ENCODE measurements at places on chromosomes 3 and 15.
A peak's percentile ranks its signal among the peaks of the same experiment; 100 is the strongest.

DNA sequence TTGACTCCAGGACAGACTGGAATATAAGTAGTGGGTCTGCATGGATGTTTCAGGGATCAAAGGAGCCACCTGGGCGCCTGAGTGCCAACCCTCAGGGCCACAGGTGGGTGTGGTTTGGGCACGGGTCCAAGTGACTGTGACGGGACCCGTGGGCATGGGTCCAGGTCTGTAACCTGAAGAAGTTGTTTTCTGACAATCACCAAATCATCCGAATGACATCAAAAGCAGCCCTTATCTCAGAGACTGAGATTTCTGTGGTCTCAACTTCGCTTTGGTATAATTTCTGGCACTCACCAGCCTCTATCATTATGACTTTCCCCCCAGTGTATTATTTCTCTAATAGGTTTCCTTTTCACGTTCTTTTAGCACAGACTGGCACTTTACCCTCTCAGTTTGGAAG is 24.4 kb downstream of the RLBP1 start:
- no peak for DNase-seq

- DNase-seq = no peak
These were observed 331.5 kb upstream of the RARB start for GRCh38 chr3:25096536-25096935.

GRCh38 chr15:67062369-67062985 is 2.9 kb upstream of the SMAD3 start:
- DNase-seq = no peak

- DNase-seq = no peak
These were observed 34.7 kb downstream of the RPL22L1 start for GRCh38 chr3:170835336-170835735.

GRCh38 chr3:147425388-147425850 is 16.3 kb downstream of the ZIC1 start:
- DNase-seq = no peak

GRCh38 chr15:78035861-78036476 is 41.5 kb downstream of the TBC1D2B start:
- DNase-seq = no peak

- DNase-seq = no peak
These were observed 26.0 kb downstream of the FRMD4B start for GRCh38 chr3:69359916-69360315.

- DNase-seq = peak; percentile 6
These were observed 182.4 kb downstream of the UACA start for GRCh38 chr15:70580958-70581357.

DNA sequence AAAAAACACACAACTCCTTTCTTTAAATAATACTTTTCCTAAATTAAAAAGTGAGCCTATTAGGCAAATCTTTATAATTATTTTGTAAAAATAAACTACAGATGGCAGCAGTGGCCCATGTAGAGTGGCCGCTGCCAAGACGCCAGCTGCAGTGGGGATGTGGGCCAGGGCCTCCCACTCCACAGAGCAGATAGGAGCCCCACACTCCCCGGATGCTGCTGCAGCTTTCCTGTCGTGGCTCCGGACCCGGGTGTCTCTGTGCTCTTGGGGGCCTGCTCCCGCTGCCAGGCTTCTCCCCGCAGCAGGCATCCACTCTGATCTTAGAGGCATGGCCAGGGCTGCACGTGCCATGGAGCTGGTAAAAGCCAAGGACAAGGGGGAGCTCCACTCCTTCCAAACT is 67.5 kb downstream of the PROS1 start:
- no peak for DNase-seq

DNA sequence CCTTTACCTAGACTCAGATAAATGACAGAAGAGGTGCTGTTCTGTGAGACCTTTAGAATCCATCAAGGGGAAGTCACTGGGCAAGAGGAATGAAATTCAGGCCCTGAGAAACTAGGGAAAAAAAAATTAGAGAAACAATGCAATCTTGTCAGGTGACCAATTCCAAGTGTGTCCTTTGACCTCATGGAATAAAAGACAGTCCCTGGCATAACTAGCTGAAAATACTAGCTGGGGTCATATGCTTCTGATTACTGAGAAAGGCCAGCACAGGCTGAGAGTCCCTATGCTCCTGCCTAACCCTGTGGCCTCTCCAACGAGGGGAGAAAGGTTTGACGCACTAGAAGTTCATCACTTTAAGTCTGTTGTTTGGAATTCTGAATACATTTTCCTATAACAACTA is 167.3 kb downstream of the XXYLT1 start:
- DNase-seq = no peak

DNA sequence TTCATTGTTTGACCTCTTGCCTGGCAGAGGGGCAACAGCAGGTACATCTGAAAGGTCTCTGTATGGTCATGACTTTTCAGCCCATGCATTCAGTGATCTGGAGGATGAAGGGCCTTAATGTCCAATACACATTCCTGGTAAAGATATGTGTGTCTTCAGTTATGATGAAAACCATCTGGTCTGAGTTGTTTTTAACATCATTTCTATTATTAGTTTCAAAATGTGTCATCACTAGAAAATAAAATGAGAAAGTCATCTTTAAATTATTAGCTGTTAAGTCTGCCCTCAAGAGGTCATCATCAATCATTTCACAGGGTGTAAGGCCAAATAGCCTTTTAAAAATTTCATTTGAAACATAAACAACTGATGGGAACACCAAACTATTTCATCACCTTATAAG is 92.1 kb upstream of the PLSCR4 start:
- no peak for DNase-seq

GRCh38 chr3:151265866-151266265 is 12.5 kb downstream of the P2RY14 start:
- DNase-seq = peak; percentile 49

DNA sequence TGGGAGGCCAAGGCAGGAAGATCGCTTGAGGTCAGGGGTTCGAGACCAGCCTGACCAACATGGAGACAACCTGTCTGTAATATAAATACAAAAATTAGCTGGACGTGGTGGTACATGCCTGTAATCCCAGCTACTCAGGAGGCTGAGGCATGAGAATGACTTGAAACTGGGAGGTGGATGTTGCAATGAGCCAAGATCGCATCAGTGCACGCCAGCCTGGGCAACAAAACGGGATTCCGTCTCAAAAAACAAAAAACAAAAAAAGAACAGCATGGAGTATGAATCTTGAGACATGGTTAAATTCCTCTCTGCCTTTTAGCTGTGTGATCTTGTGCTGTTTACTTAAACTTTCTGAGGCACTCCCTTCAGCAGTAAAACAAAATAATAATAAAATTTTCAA is 244.9 kb downstream of the FGF12 start:
- DNase-seq = no peak

- no peak for DNase-seq
These were observed 50.5 kb upstream of the FBN1 start for GRCh38 chr15:48695827-48696573.

GRCh38 chr3:151382671-151383070 is 1.9 kb downstream of the P2RY12 start:
- no peak for DNase-seq

DNA sequence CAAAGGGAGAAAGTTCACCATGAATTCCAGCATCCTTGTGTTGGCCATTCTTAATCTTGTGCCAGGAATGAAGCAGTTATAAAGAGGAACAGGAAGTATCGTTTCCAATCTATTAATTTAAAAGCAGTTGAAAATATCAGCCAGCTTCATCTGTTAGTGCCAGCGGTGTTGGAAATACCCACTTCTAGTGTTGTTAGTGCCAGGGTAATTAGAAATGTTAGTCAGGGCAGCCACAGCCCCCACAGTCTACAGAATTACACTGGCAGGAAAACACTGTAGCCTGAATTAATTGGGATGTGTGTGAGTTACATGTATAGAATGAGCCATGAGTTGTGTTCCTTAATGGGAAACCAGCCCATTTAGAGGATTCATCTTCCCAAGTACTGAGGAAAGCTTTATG is 127.8 kb downstream of the GHSR start:
- no peak for DNase-seq

DNA sequence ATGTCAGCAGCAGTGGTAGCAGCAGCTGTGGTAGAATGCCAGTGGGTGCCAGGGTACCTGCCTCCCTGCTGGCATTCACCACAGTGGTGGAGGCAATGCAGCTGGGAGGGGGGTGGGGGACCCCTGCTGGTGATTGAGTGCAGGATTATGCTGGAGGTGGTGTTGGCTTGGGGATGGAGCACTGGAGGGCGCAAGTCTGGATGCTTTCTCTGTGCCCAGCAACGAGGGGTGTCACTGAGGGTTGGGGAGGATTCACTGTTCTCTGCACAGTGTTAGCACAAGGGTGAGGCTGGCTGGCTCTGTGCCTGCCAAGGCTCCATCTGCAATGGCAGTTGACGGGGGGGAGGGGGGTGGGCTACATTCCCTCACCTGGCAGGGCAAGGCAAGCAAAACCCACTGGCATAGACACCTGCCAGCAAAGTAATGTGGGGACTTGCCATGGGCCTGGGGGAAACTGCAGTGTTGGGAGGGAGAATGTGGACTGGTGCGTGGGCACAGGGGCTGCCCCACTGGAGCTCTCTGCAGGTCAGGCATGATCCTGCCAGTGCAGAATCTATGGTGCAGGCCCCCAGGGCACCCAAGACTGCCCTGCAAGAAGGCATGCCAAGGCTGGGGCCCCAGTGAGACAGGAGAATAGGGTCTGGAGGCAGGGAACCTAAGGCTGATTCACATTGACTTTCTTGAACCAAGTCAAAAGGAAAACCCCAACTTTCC is 64.3 kb downstream of the MINDY4B start:
- no peak for DNase-seq

- DNase-seq = no peak
These were observed 192.9 kb upstream of the CCDC54 start for GRCh38 chr3:107184375-107184774.

DNA sequence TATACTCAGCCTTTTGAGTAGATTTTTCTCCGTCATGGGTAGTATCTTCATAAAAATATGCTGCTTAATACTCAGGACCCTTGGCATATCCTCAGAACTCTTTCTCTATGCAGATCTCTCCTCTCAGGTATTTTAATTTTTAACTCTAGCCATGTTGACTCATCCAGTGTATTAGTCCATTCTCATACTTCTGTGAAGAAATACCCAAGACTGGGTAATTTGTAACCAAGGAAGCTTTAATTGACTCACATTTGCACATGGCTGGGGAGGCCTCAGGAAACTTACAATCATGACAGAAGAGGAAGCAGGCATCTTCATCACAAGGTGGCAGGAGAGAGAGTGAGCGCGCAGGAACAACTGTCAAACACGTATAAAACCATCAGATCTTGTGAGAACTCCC is 129.3 kb upstream of the CD96 start:
- DNase-seq = no peak

GRCh38 chr3:18061737-18062656 is 319.6 kb upstream of the TBC1D5 start:
- DNase-seq = no peak

- no peak for DNase-seq
These were observed 48.5 kb upstream of the SH3GL3 start for GRCh38 chr15:83398626-83399025.

DNA sequence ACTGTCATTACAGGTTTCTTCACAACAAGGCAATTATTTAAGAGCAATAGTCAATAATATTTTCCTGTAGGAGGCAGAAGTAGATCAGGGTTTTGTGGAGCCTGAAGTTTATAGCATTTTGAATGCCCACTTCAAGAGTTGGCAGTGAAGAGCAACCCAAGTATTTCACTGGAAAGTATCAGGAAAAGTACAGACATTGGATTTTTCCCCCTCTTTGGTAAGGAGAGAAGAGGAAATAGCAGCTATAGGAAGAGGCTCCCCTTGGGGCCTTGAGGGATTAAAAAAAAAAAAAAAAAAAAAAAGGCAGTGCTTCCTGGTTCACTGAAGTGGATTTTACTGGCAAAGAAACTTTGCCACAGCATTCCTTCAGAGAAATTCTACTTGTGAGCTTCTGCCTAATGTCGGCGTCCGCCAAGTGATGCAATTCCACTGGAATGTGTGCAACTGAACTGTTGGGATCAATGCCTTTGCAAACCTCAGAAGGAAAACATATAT is 5.7 kb upstream of the CNTN6 start:
- no peak for DNase-seq

DNA sequence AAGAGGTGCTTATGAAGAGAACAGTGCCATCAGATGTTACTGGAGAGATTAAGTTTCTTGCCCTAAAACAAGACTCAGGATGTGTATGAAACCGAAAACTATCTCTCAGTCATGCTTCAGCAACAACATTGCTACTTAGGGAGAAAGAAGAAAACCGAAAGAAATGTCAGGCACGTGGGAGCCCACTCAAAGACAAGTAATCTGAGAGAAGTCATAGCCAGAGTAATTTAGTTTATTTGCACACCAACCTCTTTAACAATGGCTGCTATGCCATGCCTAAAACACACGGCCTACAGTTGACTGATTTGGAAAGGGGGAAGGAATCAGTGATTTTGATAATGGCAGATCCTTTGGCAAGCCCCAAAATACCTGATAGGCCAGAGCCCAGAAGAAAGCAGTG is 162.9 kb downstream of the TIGIT start:
- DNase-seq = no peak

DNA sequence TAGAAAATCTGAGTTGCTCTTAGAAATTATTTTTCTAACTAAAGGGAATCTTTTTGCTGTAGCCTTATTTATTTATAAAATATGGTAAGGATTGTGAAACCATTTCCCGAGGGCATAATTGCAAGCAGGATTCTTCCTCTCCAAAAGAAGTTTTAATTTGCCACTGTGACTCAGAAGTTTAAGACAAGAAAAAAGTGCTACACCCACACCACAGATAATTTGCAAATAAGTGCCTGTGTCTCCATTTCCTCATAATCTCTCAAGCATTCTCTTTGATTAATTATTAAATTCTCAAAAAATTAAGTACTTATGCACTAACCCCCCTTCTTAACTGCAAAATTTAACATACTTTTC is 43.6 kb downstream of the RASA2 start:
- DNase-seq = peak; percentile 24

- no peak for DNase-seq
These were observed 181.4 kb downstream of the GREM1 start for GRCh38 chr15:32899126-32899596.

GRCh38 chr15:48573780-48574179 is 71.7 kb downstream of the FBN1 start:
- DNase-seq = no peak

- peak; percentile 57 for DNase-seq
These were observed 46.6 kb upstream of the TCF12 start for GRCh38 chr15:56871867-56872266.

- DNase-seq = no peak
These were observed 59.1 kb downstream of the DRD3 start for GRCh38 chr3:114119776-114120175.

GRCh38 chr15:89197503-89197971 is 23.8 kb downstream of the RLBP1 start:
- DNase-seq = peak; percentile 75

DNA sequence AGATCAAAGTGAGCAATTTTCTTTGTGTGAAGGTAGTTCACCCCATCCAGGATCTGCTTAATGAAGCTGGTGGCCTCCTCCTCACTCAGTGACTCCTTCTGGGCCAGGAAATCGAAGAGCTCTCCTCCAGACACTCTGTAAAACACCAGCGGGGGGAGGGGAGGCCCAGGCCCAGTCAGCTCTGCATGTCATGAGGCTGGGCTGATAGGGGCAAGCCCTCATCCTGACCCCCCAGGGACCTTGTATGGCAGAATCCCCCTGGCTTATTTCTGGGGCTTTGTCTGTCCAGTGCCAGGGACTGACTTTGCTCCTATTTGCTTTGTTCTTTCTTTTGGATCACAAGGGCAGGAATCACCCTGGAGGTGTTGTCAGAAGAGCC is 74.9 kb downstream of the DAPK2 start:
- DNase-seq = no peak
